ENCODE measurements at places on chromosomes 16 and 17.

DNA sequence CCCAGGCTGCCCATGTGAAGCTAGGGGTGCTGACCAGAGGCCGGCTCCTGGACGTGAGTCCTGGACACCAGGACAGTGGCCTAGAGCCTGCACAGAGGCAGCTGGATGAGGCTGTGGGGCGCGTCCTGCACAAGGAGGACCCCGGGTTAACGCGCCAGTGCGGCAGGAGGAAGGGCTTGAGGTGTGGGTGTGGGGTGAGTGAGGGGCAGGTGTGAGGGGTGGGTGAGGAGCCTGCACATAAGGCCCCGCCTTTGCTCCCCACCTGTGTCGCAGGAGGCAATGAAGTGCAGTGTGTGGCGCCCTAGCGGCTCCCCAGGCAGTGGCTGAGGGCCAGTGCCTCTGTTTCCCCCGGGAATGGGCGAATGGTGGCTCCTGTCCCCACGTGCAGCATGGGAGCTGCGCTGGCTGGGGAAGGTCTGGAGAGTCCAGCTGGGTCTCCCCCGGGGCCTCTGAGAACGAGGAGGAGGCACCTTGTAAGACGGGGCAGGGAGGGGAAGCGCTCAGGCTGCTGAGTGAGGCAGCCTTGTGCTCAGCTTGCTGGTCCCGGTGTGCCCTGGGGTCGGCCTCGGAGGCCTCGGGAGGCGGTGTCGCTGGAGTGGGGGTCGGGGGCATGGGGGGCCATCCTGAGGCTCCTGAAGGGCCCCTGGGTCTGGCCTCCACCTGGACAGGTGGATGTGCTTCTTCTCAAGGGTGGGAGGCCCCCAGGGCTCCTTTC is 3.2 kb downstream of the CD7 start:
- no peak for DNase-seq

- no peak for DNase-seq
Measured at GRCh38 chr16:72917051-72917450, 130.9 kb downstream of the ZFHX3 start.

- DNase-seq, result no peak
Measured at GRCh38 chr16:65524997-65525396, 403.1 kb upstream of the CDH11 start.

DNA sequence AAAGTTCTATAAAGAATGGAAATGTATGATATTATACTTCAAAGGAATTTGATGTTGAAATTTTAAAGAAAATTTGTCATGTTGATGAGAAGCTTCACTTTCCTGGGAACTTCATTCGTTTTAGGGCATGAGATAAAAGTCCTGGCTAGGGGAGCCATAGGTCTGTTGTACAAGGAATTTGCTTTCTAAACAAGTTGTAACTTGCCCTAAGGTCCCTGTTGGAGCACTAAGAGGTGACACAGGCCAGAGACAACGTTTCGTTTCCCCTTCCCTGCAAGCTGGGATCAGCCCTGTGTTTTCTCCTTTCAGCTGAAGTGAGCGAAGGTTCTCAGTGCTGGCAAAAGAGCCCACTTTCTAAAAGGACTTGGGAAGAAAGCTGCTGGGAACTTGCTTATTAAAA is 16.6 kb downstream of the PLD6 start:
- DNase-seq, result no peak

- no peak for DNase-seq
Measured at GRCh38 chr17:82667668-82668000, 19.4 kb upstream of the WDR45B start.

- DNase-seq, result peak; percentile 42
Measured at GRCh38 chr16:9072806-9073341, 18.6 kb upstream of the HAPSTR1 start.

DNA sequence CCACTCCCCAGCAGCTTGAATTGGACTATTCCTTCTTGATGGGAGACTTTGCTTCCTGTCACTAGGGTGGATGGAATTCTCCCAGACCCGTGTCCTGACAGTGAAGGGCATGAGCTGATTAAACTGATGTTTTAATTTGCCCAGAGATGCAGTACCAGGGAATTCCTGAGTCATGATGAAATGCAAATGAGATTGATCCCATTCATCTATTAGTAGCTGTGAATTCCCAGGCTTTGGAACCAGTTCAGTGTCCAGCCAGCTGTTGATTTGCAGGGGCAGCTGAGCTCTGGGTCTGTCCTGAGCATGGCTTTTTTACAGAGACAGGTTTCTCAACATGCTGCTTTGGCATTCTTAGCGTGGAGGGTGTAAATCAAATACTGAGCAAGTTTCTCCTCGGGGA is 157.9 kb downstream of the PITPNC1 start:
- no peak for DNase-seq

- no peak for DNase-seq
Measured at GRCh38 chr16:194516-194915, 14.3 kb downstream of the HBQ1 start.

- DNase-seq, result no peak
Measured at GRCh38 chr17:62628831-62629555, 1.5 kb downstream of the MRC2 start.

- no peak for DNase-seq
Measured at GRCh38 chr17:1820528-1821252, 9.0 kb downstream of the SMYD4 start.
